Mesendoderm (in vitro differentiated cells): ENCODE measurements at places on chromosomes 7 and 10.

DNA sequence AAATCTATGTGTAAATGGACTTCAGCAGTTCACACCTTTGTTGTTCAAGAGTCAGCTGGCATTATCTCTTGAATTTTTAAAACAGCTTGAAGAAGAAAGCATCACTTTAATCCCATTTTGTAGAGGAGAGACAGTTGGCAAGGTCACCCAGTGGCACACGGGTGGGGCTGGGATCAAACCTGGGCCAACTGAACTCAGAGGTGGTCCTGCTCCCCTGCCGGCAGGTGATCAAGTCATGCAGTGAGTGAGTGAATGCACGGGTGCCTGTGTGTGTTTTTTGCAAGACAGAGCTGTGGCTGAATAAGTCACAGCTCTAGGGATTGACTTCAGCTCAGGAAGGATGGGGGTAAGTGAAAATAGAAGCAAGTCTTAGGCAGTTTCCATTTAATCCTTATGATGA is 9.5 kb downstream of the GHRHR start:
- no peak for DNase-seq
- H3K4me1 ChIP-seq, result no peaks in the 10 kb centered on the region
- no peaks in the 10 kb centered on the region for H3K27me3 ChIP-seq
- H3K4me3 ChIP-seq, result no peak overlapping the region
- no peak overlapping the region for H3K27ac ChIP-seq
- no peaks in the 10 kb centered on the region for H3K36me3 ChIP-seq

GRCh38 chr7:125098377-125098970 is 168.8 kb upstream of the POT1 start:
- no peak overlapping the region for H3K4me3 ChIP-seq
- H3K4me1 ChIP-seq, result no peaks in the 10 kb centered on the region
- H3K27ac ChIP-seq, result no peak overlapping the region
- no peaks in the 10 kb centered on the region for H3K36me3 ChIP-seq

DNA sequence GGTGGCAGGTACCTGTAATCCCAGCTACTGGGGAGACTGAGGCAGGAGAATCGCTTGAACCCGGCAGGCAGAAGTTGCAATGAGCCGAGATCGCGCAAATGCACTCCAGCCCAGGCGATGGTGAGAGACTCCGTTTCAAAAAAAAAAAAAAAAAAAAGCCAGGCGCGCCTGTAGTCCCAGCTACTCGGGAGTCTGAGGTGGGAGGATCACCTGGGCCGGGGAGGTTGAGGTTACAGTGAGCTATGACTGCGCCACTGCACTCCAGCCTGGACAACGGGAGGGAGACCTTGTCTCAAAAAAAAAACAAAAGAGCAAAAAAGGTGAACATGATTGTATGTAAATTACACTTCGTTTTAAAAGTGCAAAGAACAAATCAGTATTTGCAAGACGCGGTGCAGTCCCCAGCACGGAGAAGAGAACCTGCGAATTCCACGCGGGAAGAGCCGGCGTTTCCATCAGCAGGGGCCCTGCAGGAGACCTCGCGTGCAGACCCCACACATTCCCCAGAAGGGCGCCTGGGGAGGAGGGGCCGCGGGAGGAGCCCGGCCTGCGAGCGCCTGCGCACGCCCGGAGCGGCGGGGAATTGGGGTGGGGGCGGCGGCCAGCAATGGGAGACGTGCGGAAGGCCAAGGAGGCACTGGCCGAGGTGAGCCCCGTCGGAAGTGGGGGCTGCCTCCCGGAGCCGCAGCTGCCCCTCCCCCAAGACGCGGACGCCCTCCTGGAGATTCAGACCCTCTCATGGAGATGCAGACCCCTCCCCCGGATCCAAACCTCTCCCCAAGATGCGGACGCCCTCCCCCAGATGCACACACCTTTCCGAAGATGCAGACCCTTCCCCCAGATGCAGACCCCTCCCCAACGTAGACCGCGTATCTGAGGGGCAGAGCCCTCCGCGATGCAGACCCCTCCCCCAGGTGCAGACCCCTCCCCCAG is 16.7 kb upstream of the SUN1 start:
- peak; percentile 91 for DNase-seq
- H3K36me3 ChIP-seq, result no peaks in the 10 kb centered on the region
- H3K27ac ChIP-seq, result peak overlapping the region; percentile 65
- H3K4me1 ChIP-seq, result peaks cover 10% of the 10 kb centered on the region
- H3K27me3 ChIP-seq, result no peaks in the 10 kb centered on the region

DNA sequence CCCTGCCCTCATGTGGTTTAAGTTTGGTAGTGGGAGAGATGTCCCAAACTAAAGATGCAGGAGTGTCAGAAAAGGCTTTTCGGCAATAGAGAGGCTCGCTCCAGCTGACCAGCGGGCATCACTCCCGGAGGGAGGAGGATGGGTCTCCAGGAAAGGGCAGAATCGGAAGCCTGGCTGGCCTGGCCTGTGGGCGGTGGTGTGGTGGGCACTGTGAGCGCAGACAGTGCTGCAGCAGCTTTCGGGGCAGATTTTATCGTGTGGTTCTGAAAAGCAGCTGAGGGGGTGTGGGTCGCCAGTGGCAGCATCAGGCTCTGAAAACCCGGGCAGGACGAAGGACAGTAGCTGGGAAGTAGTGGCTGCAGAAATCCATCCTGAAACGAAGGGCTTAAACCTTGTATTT is 12.8 kb downstream of the BNIP3 start:
- H3K27me3 ChIP-seq, result no peaks in the 10 kb centered on the region
- H3K36me3 ChIP-seq, result peaks cover 7% of the 10 kb centered on the region
- H3K4me3 ChIP-seq, result no peak overlapping the region
- no peak for DNase-seq
- no peak overlapping the region for H3K27ac ChIP-seq

DNA sequence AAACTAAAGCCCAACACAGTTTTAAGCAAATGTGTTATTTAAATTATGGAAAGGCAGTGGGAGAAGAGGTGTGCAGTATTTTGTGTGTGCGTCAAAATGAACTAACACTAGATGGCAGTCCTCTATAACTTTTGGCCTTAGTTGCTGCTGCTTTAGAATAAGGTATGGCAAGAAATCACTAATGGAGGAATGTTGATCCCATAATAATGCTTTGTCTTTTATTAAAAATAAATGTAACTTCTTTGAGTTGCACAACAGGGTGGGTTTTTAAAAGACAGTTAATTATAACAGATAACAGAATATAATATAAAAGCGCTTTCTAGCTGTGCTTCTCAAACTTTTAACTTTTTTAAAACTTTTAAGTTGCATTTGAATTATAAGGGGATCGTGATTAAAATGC is 56.4 kb downstream of the BBS9 start:
- no peak overlapping the region for H3K27ac ChIP-seq
- H3K4me1 ChIP-seq, result no peaks in the 10 kb centered on the region
- no peaks in the 10 kb centered on the region for H3K36me3 ChIP-seq
- peak; percentile 76 for DNase-seq
- H3K27me3 ChIP-seq, result no peaks in the 10 kb centered on the region

GRCh38 chr7:147912946-147913638 is 677.5 kb upstream of the C7orf33 start:
- no peak overlapping the region for H3K27ac ChIP-seq
- H3K4me1 ChIP-seq, result peaks cover 9% of the 10 kb centered on the region
- no peak for DNase-seq

- H3K27ac ChIP-seq, result no peak overlapping the region
- no peak for DNase-seq
- H3K4me1 ChIP-seq, result peaks cover 2% of the 10 kb centered on the region
- H3K27me3 ChIP-seq, result no peaks in the 10 kb centered on the region
- no peak overlapping the region for H3K4me3 ChIP-seq
- H3K36me3 ChIP-seq, result no peaks in the 10 kb centered on the region
Observed at GRCh38 chr7:150323682-150324372, 482 bp upstream of the ACTR3C start.

DNA sequence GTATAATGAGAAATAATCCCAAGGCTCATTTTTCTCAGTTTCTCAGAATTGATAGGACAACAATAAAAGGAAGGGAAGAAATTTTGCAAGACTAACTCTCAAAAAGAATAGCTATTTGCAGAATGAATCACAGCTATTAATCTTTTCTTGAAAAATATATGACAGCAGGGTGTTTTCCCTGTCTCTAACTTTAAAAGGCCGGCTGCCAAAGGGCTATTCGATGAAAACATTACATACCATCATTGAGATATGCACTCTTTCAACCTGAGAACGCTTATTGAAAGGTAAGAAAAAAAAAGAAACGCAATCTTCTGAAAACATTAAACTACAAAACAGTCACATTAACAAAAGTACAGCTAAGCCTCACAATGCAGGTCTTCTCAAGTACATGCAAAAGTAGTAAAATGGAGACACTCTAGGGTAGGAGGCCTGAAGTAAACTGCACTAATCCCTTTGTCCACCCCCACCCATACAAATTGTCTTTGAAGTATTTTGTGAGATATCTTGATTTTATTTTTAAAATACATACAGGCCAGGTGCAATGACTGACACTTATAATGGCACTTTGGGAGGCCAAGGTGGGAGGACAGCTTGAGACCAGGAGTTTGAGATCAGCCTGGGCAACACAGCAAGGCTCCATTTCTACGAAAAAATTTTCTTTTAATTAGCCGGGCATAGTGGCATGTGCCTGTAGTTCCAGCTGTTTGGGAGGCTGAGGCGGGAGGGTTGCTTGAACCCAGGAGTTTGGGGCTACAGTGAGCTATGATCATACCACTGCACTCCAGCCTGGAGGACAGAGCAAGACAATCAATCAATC is 83.0 kb downstream of the PARD3 start:
- no peaks in the 10 kb centered on the region for H3K36me3 ChIP-seq
- H3K4me1 ChIP-seq, result no peaks in the 10 kb centered on the region
- H3K4me3 ChIP-seq, result no peak overlapping the region
- DNase-seq, result no peak
- H3K27me3 ChIP-seq, result no peaks in the 10 kb centered on the region

- H3K4me3 ChIP-seq, result no peak overlapping the region
- H3K27me3 ChIP-seq, result no peaks in the 10 kb centered on the region
- no peak for DNase-seq
- H3K27ac ChIP-seq, result no peak overlapping the region
- H3K4me1 ChIP-seq, result no peaks in the 10 kb centered on the region
- H3K36me3 ChIP-seq, result no peaks in the 10 kb centered on the region
Observed at GRCh38 chr7:32259931-32260596, 189.9 kb upstream of the PDE1C start.

- DNase-seq, result no peak
- H3K36me3 ChIP-seq, result no peaks in the 10 kb centered on the region
- H3K4me3 ChIP-seq, result no peak overlapping the region
- no peak overlapping the region for H3K27ac ChIP-seq
Observed at GRCh38 chr7:140260352-140261104, 83.7 kb upstream of the KDM7A start.

GRCh38 chr10:52100011-52100547 is 214.0 kb upstream of the DKK1 start:
- H3K4me1 ChIP-seq, result no peaks in the 10 kb centered on the region
- no peak for DNase-seq
- no peaks in the 10 kb centered on the region for H3K36me3 ChIP-seq
- no peak overlapping the region for H3K27ac ChIP-seq

- DNase-seq, result no peak
- peaks cover 9% of the 10 kb centered on the region for H3K4me1 ChIP-seq
- H3K36me3 ChIP-seq, result no peaks in the 10 kb centered on the region
- H3K27ac ChIP-seq, result no peak overlapping the region
- H3K27me3 ChIP-seq, result no peaks in the 10 kb centered on the region
Observed at GRCh38 chr10:60652628-60653027, 125.7 kb upstream of the CDK1 start.

GRCh38 chr10:111128331-111129180 is 51.7 kb downstream of the ADRA2A start:
- H3K27ac ChIP-seq, result no peak overlapping the region
- no peaks in the 10 kb centered on the region for H3K27me3 ChIP-seq
- H3K4me3 ChIP-seq, result no peak overlapping the region
- no peaks in the 10 kb centered on the region for H3K36me3 ChIP-seq

GRCh38 chr10:14374745-14375445 is 44.2 kb upstream of the FRMD4A start:
- no peaks in the 10 kb centered on the region for H3K4me1 ChIP-seq
- no peaks in the 10 kb centered on the region for H3K36me3 ChIP-seq

- no peaks in the 10 kb centered on the region for H3K36me3 ChIP-seq
- H3K4me3 ChIP-seq, result no peak overlapping the region
- no peaks in the 10 kb centered on the region for H3K4me1 ChIP-seq
- no peaks in the 10 kb centered on the region for H3K27me3 ChIP-seq
- no peak for DNase-seq
Observed at GRCh38 chr7:75599244-75599781, 107.2 kb downstream of the SPDYE5 start.

GRCh38 chr10:92267343-92267742 is 23.5 kb downstream of the CPEB3 start:
- no peak for DNase-seq
- H3K27ac ChIP-seq, result no peak overlapping the region
- H3K4me1 ChIP-seq, result no peaks in the 10 kb centered on the region

- no peaks in the 10 kb centered on the region for H3K4me1 ChIP-seq
- H3K36me3 ChIP-seq, result no peaks in the 10 kb centered on the region
- DNase-seq, result peak; percentile 49
- no peak overlapping the region for H3K27ac ChIP-seq
- H3K27me3 ChIP-seq, result no peaks in the 10 kb centered on the region
Observed at GRCh38 chr10:60870416-60870728, 73.6 kb downstream of the RHOBTB1 start.

DNA sequence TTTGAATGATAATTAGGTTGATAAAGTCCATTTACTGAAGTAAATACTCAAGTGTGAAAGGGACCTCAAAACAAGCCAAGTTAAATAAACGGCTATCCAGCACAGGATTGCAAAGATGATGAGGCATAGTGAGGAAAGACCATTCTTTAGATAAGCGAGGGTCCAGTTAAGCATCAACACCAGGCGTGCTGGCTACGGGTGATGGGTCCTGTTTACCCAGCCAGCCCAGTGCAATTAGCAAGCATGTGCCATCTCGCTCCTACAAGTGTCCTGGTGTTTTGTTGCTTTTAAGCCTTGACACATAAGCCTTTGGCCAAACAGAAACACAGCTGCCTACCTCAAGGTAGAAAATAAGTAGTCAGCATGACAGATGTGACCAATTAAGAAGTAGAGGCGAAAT is 7.1 kb downstream of the NEBL start:
- H3K27ac ChIP-seq, result peak overlapping the region; percentile 40
- DNase-seq, result peak; percentile 89
- no peak overlapping the region for H3K4me3 ChIP-seq
- H3K27me3 ChIP-seq, result no peaks in the 10 kb centered on the region
- H3K36me3 ChIP-seq, result no peaks in the 10 kb centered on the region

GRCh38 chr7:37483627-37484026 is 35.0 kb upstream of the ELMO1 start:
- H3K27me3 ChIP-seq, result no peaks in the 10 kb centered on the region
- no peaks in the 10 kb centered on the region for H3K4me1 ChIP-seq
- H3K4me3 ChIP-seq, result no peak overlapping the region
- no peaks in the 10 kb centered on the region for H3K36me3 ChIP-seq
